Activated gamma-delta T cell (primary cell): ENCODE measurements at places on chromosomes 5 and 9.

DNA sequence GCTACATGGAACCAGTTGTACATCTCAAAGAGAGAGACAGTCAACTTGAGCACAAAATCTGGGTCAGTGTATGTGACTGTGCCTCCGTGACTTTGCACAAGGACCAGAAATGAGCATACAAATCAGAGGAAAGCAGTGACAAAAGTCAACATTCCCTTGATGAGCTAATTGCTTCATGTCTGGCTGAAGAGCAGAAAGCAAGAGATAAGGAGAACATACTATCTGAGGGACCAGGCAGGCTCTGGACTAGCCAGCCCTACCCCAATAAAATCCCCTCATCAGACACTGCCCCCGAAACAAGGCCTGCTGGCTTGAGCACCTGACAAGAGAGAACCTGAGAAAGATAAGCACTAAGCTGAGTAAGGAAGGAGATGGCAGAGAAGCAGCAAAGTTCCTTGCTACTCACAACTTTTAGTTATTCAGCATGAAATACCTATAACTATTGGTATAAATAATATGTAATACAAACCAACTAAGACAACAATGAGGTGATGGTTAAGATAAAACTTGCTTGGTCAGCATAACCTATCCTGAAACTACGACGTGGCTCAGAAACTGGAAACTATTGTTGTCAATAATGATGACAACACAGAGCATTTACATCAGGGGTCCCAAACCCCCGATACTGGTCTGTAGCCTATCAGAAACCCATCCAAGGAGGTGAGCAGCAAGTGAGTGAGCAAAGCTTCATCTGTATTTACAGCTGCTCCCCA lies 9.5 kb downstream of the SIL1 start:
- DNase-seq: no peak

DNA sequence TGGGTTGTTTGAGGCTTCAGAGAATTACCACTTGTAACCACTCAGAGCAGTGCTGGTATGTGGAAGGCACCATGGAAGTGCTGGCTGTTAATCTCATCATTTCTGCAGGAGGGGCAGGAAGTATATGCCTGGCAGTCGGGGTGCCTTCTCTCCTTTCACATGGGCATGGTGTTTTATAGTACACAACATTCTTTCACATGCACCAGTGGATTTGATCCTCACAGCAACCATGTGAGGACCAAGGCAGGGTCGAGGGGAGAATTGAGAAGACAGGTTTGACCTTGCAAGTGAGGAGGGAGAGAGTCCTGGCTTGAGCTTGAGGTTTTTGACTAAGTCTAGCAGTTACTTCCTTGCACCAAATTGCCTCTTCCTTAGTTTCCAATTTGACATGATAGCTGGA lies 38.0 kb upstream of the TRPC7 start:
- no peak for DNase-seq

DNA sequence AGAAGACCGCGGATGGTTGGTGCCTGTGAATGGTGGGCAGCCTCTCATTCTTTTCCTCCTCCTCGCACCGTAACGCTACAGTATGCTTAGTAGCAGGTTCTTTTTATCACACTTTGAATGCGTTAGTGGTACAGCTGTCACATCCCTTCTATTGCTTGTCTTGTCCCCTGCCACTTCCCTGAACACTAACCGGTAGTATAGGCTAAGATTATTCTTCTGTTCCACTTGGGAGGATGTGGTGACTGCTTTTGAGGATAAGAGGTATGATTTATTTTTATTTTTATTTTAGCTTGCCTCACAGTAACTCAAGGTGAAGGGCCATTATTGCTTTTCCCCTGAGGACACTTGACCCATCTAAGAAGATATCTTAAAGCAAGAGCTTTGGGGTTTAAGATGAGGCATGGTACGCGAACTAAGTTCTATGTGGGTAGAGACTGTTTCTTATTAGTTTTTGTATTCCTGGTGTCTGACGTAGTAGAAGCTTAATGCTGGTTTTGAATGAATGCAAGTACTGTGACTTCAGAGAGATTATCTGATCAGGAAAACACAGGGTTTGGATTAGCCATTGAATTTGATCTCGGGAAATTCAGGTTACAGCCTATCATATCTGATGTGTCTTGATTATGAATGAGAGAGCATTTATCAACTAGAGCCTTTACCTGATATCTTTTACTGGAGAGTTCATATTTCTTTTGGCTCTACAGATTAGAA lies 951 bp downstream of the UNC13B start:
- no peak for DNase-seq

GRCh38 chr9:101569741-101570501 lies 24.8 kb downstream of the PPP3R2 start:
- DNase-seq: no peak

DNA sequence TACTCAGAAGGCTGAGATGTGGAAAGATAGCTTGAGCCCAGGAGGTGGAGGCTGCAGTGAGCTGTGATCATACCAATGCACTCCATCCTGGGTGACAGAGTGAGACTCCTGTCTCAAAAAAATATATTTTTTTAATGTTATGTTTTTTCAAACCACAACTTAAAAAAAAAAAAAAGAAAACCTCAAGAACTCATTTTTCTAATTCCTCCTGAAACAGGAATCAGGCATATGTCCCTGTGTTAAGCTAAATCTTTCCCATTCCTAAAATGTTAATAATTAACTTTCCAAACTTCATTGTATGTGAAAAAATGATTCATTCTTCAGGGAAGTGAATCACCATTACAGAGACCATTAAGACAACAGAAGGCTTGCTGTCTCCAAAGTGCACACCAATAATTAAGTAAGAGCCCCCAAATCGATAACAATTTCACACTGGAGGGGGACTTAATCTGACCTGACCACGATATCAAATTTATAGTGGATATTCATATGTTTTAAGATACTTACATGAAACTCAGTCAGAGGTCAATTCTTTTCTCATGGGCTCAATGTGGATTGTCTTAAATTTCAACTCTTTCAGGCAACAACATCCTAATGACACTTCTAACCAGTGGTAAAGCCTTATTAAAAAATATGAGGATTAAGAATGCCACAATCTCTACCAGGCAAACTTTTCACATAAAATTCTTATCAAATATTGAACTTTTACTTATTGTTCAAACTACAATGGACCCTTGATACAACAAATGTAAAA lies 5.2 kb downstream of the CEMIP2 start:
- DNase-seq: no peak

GRCh38 chr5:675871-676698 lies 17.1 kb downstream of the TPPP start:
- no peak for DNase-seq

DNA sequence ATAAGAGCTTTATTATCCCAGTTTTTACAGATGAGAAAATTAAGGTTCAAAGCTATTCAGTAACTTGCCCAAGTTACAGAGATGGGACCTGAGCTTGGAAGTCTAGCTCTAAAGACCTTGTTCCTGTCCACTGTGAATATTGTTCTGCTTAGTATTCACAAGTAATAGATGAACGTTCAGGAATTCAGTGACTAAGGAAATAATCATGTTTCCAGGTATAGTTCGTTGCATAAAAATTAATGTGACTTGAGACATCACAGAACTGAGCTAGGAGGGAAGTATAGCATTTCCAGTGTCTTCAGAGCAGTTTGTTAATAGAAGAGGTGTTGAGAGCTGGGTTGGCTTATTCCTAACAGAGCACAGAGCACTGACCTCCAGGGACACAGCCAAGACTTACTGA lies 136.1 kb downstream of the FGF1 start:
- DNase-seq: no peak

- DNase-seq: no peak
These were observed 11.8 kb upstream of the ACTBL2 start for GRCh38 chr5:57494104-57495098.

GRCh38 chr9:86186696-86187095 lies 72.8 kb downstream of the C9orf153 start:
- no peak for DNase-seq

DNA sequence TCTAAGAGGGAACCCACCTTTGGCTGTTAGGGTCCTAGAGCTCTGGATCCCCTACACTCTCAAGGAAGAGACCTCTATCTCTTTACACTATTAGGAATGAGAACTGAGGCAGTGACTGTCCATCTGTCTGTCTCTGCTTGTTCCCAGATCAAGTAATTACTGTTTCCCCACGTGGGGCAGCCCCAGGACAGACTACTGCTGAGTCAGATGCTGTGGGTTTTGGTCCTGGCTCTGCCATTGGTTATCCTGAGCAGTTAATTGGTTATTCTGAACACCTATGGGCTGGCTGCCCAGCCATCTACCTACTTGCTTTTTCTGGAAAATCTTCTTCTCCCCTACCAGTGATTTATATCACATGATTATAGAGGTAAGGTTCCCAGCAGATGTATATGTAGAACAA lies 33.3 kb downstream of the FBXO10 start:
- no peak for DNase-seq
